ENCODE measurements at places on chromosomes 4 and X. TPM values are rescaled to one million over a fixed set of nuclear protein-coding genes. Genes with fewer than 3 reads are reported as not detected.

The TBC1D9 gene
- 10.0 TPM for polyA plus RNA-seq

The DAPP1 gene
- 1.8 TPM for polyA plus RNA-seq

The PNMA6E gene
- not detected for polyA plus RNA-seq

The SLC10A3 gene
- 48.3 TPM for polyA plus RNA-seq

The NPY1R gene
- 1.1 TPM for polyA plus RNA-seq
